ENCODE measurements at places on chromosomes 3 and 15.

DNA sequence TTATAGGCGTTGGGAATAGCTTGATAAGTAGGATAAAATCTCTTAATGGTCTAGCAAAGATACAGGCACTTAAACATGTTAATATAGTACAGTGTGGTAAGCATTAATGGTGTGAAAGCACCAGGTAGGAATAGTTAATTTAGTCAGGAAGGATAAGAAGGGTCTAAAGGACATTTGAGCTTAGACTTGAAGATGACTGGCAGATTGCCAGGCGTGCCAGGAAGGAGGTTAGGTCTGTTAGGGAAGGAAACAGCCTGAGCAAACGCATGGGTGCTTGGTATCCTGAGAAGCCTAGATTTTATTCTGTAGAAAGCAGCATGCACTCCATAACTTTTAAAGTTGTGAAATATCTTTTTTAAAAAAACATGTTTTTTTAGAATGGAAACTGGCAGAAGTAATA lies 17.7 kb downstream of the SEC62 start:
- DNase-seq = no peak

DNA sequence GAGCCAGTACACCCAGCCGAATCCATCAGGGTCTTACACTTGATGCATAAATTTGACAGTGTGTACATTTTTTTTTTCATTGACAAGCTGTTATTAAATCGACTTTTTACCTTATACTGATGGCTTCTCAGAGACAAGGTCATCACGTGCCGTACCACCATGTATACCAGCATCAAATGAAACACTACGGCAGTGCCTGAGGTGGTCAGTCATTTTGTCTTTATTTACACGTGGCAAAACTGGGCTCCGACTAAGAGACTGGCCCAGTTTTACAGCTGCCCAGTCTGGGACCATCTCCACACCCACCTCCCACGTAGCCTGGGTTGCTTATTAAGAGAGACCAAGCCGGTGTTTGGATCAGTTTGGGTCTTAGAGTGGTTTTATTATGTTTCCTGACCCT lies 57.4 kb downstream of the TMEM266 start:
- no peak for DNase-seq

DNA sequence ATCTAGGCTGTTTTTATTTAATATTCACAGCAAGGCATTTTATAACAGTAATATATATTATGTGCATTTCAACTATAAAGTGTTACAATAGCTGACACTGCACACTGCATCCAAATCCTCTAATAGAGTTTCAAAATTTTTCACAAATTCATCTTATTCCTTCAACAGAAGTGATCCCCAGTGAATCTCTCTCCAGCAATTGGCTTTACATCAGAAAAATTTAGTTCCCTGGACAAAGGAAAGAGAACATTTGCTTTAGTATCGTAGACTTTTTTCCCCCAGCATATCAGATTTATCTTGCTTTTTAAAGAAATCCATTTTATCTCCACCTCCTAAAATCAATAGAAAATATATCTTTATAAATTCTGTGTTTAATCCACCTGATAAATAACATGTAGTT lies 868.6 kb downstream of the TBL1XR1 start:
- DNase-seq = no peak

DNA sequence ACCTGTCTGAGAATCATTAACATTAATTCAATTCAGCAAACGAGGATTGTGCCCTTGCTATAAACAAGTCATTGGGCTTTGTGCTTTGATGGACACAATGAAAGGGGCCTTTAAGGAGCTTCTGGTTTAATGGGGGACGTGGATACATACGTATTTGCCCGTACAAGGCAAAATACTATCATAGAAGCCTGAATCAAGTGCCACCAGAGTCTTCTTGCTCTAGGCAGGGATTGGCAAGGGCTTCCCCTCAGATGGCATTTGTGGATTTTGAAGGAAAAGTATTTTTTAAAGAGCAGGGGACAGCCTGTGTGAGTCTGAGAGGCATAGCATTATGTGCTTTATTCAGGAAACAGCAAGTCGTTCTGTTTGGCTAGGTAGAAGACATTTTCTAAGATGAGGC lies 83.7 kb upstream of the NEDD4 start:
- DNase-seq = no peak

DNA sequence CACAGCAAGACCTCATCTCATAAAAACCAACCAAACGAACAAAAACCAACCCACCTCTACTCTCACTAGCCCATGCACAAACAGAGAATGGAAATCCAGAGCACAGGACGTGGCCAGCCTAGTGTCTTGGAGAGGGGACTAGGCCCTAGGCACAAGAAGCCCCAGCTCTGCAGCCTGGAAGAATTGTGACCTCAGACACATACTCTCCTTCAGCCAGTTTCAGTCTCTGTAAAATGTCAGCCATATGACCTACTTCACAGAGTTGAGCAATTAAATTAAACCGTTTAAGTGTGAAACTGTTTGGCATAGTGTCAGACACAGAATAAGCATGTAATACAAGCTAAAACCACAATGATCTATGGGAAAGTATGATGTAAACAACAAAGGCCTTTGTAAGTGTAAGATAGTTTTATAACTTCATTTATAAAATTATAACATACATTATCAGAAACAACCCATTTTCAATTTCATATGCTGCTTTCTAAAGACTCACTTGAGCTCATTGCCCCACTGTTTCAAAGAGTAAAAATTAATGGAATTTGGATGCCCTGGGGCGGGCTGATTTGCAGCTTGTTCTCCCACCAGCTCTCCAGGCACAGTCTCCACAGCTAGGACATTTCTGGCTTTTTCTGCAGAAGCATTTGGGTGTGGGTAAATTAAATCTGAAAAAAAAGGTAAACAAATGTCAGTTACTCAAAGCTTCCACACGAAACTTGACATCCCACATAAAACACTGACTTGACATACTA lies 32.9 kb downstream of the TBC1D2B start:
- no peak for DNase-seq

DNA sequence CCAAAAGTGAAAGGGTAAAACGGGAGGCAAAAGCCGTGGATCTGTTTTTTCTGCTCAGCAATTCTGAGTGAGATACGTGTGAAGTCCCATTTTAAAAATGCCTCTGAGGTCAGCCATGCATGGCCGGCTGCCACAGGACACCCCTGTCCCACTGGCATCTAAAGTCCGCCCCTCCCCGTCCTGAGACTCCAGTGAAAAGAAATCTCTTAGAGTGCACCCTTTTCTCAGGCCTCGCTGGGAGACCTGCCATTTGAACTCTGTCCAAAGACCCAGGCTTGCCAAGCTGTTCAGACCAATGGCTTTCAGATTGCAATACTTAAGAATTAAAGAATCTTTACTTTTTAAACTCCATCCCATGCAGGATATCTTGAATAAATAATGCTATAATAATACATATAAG lies 61.0 kb upstream of the SLC24A5 start:
- DNase-seq = no peak

GRCh38 chr3:167684388-167684993 lies 30.7 kb upstream of the WDR49 start:
- DNase-seq = no peak

- no peak for DNase-seq
Measured at GRCh38 chr3:156253150-156253549, 132.8 kb downstream of the KCNAB1 start.

- DNase-seq = no peak
Measured at GRCh38 chr3:66386011-66386924, 114.6 kb downstream of the LRIG1 start.

GRCh38 chr3:62361261-62361660 lies 12.1 kb downstream of the FEZF2 start:
- DNase-seq = no peak

- DNase-seq = no peak
Measured at GRCh38 chr3:13004376-13004775, 68.9 kb downstream of the IQSEC1 start.

DNA sequence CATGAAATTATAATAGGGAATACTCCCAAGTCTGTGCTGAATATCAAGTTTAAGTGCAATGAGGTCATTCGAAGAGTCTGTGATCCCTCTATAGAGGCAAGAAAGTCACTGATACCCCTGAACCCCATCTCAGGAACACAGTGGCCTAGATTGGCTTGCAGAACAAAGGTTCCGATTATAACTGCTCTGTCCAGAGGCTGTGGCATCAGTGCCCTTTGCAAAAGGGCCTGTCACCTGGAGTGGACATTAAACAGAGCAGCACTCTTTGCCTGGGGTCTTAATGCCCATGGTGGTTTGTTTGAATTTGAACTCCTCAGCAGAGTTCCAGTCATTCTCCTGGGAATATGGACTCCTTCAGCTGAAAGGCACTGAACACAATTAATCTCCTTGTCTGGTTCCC lies 93.9 kb upstream of the SLCO3A1 start:
- no peak for DNase-seq

DNA sequence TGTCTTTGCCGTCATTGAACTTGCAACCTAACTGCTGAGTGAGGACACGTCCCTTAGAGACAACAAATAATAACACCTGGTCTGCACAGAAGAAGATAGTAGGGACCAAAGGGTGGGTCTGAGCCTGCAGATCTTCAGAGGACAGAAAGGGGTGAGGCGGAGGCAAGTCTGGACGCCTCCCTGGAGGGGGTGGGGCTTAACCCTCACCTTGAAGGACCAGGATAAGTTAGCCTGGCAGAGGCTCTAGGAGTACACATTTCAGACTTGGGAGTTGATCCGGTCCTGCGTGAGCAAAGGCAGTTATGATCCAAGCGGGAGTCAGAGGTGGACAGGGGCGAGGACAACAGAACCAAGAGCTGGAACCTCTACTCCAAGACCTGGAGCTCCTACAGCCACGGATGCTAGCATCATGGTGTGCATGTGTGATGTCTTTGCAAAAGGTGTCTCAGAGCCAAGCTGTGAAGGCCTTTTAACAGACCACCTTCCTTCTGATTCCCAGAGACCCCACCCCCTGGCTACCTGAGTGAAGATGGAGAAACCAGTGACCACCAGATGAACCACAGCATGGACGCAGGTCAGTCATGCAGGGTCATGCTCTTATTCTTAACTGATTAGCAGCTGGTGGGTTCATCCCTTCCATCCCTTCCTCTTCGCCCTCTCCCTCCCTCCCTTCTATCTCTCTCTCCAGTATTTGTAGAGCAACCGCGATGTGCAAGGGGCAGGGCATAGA lies 88.0 kb downstream of the AAGAB start:
- no peak for DNase-seq

DNA sequence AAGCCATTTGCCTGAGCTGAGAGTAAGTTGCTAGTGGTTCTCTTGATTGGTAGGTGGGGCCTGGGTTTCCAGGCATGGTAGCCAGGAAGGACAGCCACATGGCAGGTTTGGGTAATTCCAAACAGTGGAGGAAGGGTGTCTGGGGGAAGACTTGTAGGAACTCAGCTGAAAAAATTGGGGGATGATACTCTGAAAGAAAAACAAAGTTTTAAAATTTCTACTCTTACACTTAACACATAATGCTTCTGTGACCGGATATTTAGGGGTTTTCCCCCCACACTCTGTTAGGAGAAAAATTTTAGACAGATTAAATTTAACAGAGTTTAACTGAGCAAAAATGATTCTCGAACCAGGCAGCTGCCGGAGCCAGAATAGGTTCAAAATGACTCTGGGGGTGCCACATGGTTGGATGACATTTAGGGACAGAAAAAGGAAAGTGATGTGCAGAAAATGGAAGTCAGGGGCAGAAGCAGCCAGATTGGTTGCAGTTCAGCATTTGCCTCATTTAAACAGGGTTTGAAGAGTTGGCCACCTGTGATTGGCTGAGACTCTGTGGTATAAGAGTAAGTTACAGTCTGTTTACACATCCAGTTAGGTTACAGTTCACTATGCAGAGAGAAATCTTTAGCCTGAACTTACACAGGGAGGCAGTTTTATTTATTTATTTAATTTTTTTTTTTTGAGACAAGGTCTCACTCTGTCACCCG lies 8.1 kb downstream of the B2M start:
- no peak for DNase-seq

DNA sequence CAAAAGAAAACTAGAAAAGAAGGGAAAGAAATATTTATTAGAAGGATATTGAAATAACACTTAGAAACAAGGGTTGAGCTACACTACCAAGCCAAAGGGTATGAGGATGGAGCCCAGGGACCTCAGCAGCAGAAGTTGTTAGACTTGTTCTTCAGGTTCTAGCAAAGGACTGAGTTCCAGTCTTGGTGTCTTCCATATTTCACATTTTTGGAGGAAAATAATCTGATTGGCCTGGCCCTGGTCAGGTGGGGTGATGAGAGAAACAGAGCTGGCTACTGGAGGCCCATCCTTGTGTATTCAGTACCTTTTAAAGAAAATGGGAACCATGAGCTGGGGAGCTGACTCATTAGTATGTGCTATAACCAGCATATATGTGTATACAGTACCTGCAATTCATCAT lies 28.2 kb downstream of the PPP4R2 start:
- no peak for DNase-seq

DNA sequence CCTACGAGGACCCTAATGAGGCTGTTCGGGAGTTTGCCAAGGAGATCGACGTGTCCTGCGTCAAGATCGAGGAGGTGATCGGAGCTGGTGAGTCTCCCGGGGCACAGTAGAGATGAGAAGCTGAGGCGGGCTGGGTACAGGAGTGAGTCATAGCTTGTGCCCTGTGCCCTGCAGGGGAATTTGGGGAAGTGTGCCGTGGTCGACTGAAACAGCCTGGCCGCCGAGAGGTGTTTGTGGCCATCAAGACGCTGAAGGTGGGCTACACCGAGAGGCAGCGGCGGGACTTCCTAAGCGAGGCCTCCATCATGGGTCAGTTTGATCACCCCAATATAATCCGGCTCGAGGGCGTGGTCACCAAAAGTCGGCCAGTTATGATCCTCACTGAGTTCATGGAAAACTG lies 17.9 kb downstream of the EPHB3 start:
- no peak for DNase-seq

DNA sequence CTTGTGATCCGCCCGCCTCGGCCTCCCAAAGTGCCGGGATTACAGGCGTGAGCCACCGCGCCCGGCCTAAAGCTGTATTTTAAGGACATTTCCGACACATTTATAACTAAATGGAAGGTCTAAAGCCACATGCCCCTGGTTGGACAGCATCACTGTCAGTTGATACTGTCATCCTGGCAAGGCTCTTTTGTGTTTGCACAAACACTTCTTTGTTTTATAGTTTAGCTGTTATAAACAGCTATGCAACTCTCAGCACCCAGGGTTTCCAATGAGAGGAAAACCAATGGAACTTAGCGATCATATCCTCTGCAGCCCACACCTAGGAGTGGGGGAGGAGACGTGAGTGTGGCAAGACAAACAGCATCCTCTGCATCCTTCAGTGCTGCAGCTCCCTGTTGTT lies 19.7 kb downstream of the NIPA1 start:
- no peak for DNase-seq

DNA sequence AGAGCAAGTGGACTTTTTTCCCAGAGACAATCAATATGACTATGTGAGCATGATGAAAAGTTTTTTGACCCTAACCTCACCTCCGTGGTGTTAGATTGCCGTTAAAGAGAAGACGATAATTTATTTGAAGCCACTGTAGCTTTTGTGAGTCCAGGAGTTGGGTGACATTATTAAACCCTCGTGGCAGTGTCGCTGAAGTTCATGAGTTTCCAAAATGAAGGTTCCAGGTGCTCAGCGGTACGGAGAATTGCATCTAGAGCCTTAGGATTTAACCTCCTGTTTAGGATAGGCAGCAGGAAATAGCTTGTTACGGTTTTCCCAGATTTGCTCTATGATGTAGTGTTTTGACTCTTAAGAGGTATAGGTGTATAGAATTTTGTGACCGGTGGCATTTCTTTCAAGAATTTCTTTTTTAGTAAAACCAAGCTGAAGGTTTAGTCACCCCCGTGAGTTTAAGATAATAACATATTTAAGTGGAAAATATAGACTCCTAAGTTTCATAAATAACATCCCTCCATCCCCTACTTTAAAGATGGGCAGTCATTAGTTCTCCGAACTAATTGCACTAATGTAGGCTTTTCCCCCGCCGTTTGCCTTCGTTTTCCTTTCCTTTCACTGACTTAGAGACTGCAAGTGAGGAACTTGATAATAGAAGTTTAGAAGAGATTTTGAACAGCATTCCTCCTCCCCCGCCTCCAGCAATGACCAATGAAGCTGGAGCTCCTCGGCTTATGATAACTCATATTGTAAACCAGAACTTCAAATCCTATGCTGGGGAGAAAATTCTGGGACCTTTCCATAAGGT lies 2.0 kb downstream of the SMC4 start:
- DNase-seq = no peak
